Nucleus accumbens (tissue), 56 donors: ENCODE measurements at places on chromosomes 13 and 19.
A peak's percentile ranks its signal among the peaks of the same experiment; 100 is the strongest.

DNA sequence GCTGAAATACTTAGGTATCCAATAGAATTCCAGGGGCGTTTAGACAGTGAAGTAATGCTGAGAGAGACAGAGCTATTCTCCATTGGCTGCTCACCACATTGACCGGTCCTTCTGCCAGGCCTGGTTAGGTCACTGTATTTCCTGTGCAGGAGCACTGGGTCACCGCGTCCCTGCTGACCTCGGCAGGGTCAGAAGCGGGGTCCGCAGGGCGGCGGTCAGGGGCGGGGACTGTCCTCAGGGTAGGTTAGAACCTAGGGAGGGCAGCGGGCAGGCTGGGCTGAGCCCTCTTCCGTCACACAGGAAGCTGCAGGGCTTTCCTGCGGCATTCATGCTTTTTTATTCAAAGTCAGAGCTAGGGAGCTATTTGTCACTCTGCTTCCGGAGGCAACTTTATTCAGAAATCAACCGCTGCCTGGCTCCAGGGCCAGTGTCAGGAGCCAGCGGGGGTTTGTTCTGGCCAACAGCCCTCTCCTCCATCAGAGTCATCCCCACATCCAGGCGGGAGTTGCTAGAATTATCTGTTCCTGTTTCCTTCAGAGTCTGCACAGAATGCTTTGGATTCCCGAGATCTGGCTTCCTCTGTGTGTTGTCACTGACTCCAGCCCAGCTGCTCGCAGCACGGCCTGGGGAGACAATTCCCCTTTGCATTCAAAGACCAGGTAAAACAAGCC lies 81.2 kb upstream of the WASF3 start:
- no peak for DNase-seq

GRCh38 chr13:96248103-96248502 lies 158.2 kb downstream of the HS6ST3 start:
- DNase-seq, result no peak

DNA sequence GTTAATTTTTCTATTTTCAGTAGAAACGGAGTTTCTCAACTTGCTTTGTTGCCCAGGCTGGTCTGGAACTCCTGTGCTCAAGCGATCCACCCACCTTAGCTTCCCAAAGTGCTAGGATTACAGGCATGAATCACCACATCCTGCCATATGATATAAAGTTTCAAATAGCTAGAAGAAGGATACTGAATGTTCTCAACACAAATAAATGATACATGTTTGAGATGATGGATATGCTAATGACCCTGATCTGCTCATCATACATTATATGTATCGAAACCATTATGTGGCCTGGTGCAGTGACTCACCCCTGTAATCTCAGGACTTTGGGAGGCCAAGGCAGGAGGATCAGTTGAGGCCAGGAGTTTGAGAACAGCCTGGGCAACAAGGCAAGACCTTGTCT lies 11.5 kb downstream of the CIB3 start:
- no peak for DNase-seq

GRCh38 chr13:47707414-47707813 lies 293.7 kb downstream of the SUCLA2 start:
- no peak for DNase-seq

DNA sequence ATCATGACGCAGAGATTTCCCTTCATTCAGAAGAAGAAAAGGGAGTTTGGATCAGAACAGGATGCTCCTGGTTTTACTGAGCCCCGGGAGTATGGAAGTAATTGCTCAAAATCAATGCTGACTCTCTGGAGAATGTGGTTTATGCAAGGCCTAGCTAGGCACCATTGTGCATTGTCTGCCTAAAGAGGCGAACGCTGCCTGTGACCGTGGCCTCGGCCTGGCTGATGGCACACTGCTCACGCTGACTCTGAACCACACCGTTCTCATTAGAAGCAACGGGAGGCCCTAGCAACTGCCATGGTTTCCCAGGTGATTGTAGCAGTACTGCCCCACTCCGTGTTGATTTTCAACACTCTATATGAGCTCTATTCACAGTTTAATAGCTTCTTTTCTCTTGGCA lies 41.7 kb upstream of the UBL3 start:
- DNase-seq, result peak; percentile 28

GRCh38 chr19:10780368-10780767 lies 55.6 kb downstream of the TMED1 start:
- DNase-seq, result no peak

DNA sequence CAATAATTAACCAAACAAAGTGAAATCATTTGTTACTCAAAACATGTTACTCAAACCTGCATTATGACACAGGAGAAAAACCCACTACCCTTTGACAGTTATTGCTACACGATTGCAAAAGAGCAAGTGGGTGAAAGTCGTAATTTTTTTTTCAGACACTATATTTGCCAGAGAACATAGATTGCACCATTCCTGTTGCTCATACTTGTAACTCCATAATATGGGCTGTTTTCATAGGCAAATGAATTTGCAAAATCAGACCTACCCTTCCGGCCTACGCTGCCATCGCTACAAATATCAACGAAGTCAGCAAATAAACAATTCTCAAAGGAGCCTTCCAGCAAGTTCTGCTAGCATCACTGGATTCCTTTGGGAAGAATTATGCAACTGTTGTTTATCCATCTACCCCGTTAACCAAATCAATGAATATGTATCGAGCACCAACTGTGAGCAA lies 396.5 kb downstream of the IRS2 start:
- no peak for DNase-seq

GRCh38 chr13:27259831-27260230 lies 8.5 kb downstream of the RPL21 start:
- no peak for DNase-seq

GRCh38 chr13:101916775-101917474 lies 464.4 kb downstream of the ITGBL1 start:
- no peak for DNase-seq

DNA sequence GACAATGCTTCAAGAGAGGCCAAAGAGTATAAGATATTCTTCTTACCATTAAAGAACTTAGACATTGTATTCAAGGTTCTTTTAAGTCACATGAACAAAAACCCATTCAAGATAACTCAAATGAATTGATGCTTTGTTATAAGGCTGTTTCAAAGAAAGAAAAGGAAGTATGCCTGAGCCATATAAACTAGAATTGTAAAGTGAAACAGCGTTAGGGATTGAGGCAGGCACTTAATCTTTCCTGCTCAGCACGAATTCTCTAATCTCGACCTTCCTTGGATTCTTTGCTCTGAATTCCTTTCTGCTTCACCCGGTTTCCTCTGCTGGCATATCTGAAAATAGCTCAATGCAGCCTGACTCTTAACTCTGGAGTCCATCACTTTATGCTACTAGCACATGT lies 595.4 kb downstream of the DIAPH3 start:
- DNase-seq, result no peak

- DNase-seq, result no peak
These were observed 32.1 kb upstream of the SOX1 start for GRCh38 chr13:112034846-112035245.

DNA sequence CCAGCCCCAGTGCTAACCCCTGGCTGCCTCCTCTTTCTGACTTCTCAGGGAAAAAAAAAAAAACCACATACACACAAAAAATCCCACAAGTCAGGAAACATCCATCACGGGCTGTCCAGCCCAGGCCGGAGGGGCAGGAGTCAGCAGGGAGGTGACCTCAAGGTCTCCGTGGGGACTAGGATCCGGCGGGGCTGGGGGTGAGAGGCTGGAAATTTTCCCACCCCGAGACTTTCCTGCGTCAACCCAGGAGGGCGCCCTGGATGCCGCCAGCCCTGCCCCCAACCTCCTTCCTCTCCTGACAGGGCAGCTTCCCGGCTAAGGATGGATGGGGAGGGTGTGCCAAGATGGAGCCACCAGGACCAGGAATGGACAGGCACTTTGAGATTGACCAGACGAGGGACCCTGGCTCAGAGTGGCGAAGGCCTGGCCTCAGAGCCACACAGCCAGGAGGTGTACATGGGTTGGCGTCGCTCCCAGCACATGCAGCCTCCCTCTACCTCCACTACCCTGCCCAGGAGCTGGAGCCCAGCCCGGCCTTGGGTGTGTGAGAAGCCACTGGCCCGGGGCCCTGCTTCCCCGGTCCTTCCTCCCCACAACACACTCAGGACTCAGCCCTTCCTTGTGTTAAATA lies 33.3 kb downstream of the BLOC1S3 start:
- DNase-seq, result no peak

DNA sequence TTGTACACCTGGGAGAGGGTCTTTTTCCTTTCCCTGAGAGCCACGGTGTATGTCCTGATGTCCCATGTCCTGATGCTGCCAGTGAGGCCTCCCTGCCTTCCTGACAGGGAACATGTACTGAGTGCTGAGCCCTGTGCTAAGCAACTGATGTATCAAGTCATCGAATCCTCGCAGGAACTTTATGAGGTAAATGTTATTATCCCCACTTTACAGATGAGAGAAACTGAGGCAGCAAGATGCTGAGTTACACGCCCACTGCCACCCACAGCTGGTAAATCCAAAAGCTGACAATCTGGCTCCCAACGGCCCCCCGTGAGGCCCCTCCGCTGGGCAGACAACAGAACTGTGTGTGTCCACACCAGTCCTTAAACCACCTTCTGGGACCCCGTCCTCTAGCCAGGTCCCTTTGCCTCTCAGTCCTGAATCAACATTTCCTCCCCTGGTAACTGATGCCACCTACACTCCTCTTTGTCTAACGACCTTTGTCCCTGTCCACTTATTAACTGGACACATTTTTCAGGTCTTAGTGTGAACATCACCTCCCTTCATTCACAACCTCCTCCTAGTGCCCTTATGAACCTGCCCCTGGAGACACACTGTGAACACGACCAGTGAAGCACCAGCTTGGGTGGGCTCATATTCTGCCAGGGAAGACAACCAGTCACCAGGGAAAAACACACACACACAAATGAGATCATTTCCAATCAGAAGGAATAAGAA lies 5.4 kb upstream of the VSIG10L start:
- DNase-seq, result no peak

DNA sequence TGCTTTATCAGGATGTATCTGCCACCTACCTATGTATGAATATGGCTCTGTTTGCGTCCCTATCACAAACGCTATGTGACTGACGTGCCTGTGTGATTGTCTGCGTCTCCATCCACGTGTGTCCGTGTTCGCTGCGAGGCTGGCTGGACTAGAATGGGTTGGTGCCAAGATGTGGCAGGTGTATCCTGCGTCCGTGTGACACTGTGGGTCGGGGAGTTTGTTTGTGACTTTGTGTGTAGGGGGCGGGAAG lies 6.7 kb upstream of the HOOK2 start:
- DNase-seq, result no peak

GRCh38 chr19:5643060-5643459 lies 20.2 kb downstream of the SAFB start:
- DNase-seq, result no peak

GRCh38 chr13:29674532-29674931 lies 79.0 kb upstream of the SLC7A1 start:
- DNase-seq, result no peak

GRCh38 chr19:30679789-30680188 lies 307.6 kb downstream of the ZNF536 start:
- DNase-seq, result no peak

GRCh38 chr19:55131421-55131820 lies 14.0 kb upstream of the PPP1R12C start:
- no peak for DNase-seq

DNA sequence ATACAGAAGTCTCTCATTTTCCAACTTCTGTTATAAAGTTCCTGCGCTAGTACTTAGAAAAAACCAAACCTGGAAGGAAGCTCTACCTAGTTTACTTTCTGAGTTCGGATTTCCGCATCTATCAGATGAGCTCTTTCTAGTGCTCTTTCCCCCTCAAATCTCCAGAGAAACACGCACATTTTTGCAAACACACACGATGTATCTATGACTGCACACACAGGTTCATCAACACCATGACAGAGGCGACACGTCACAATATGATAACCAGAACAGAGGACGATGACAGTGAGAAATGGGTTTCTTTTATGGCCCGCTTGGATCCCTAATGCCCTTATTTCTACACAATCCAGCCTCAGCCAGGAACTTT lies 629 bp upstream of the LRRC63 start:
- DNase-seq, result no peak

- no peak for DNase-seq
These were observed at the start of gene FCAR for GRCh38 chr19:54873990-54874389. Gene FCAR (plus strand): TSS chr19:54874235. CDS start chr19:54874290, 55 bp downstream.

DNA sequence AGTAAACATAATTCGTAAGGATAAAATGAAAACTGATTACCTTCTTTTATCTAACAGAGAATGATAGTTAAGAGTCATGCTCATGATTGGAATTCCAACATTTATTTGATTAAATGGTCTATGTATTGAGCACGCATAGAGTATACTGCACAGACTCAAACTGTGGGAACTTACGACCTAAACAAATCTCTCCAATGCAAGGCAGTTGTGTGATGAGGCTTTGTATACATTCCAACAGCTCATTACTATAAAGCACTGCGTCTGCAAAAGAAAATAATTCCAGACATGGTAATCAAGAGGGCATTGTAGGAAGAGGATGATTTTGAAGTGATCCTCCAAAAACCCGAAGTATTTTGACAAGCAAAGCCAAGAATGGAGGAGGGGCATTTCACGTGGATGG lies 169.5 kb downstream of the NUFIP1 start:
- DNase-seq, result no peak

DNA sequence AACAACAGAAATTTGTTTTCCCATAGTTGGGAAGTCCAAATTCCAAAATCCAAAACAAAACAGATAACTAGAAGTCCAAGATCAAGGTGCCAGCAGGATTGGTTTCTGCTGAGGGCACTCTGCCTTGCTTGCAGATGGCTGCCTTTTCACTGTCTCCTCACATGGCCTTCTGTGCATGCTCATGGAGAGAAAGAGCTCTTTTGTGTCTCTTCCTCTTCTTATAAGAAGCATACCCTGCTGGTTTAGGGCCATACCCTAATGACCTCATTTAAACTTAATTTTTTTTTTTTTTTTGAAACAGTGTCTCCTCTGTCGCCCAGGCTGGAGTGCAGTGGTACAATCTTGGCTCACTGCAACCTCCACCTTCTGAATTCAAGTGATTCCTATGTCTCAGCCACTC lies 1974.1 kb upstream of the PCDH20 start:
- DNase-seq, result no peak

GRCh38 chr13:39913339-39913738 lies 257.9 kb downstream of the COG6 start:
- DNase-seq, result no peak

DNA sequence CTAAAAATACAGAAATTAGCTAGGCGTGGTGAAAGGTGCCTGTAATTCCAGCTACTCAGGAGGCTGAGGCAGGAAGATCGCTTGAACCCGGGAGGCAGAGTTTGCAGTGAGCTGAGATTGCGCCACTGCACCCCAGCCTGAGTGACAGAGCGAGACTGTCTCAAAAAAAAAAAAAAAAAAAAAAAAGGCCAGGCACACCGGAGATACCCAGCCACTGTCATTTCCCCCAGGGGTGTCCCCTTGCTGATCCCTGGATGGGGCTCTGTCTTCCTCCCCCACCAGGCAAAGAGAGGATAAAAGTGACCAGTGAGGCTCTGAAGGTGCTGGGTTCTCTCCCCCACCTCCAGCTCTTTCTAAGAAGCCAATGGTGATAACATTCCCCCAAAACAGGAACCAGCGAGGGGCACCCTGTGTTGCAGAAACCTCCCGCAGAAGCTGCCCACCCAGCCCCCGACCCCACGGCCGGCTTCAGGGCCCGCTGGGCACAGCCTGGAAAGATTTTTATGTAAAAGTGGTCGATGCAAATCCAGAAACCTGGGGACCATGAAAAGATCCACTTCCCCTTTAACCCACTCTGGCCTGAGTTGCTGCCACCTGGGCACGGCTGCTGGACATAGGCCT lies 61.4 kb upstream of the KLF2 start:
- DNase-seq, result no peak
